ENCODE measurements at places on chromosomes 12 and 14.

DNA sequence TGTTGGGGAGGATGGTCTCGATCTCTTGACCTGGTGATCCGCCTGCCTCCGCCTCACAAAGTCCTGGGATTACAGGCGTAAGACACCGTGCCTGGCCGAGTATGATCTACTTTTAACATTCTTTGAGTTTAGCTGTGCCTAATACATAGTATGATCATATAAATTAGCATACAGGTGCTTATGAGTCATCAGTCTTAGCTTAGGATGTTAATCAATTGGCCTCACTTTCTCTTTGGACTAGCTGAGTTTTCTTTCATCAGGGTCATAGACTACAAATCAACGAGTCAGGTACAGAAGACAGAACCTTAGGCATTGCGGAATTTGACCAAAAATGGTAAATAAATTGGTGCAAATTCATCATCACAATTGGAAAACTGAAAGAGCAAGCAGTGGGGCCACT lies 2.2 kb downstream of the SLC25A21 start:
- no peak for DNase-seq

DNA sequence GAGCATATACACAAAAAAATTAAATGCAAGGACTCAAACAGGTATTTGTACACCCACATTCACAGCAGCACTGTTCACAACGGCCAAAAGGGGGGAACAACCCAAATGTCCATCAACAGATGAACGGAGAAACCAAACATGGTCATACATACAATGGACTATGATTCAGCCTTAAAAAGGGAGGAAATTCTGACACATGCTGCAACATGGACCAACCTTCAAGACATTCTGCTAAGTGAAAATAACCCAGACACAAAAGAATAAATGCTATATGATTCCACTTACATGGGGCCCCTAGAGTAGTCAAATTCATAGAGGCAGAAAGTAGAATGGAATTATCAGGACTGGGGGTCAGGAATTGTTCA lies 29.5 kb downstream of the ACTN1 start:
- no peak for DNase-seq

GRCh38 chr14:73651005-73651404 lies 6.2 kb downstream of the DNAL1 start:
- DNase-seq = no peak

DNA sequence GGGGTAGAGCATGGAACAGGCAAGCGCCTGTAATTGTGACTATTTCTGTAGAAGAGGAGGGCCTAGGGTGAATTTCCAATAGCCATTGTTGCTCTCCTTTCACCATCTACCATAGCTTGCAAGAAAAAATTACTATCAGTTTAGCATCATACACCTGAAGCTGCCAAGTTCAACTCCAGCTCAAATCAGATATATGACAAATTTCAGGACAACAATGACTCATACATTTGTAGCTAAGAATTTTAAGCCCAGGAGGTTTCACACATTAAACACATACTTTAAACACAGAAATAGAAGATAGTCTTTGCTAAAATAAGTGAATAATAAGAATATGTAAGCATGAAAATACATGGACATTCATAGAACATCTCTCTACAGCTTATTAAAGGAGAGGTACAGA lies 17.6 kb upstream of the G2E3 start:
- DNase-seq = no peak

DNA sequence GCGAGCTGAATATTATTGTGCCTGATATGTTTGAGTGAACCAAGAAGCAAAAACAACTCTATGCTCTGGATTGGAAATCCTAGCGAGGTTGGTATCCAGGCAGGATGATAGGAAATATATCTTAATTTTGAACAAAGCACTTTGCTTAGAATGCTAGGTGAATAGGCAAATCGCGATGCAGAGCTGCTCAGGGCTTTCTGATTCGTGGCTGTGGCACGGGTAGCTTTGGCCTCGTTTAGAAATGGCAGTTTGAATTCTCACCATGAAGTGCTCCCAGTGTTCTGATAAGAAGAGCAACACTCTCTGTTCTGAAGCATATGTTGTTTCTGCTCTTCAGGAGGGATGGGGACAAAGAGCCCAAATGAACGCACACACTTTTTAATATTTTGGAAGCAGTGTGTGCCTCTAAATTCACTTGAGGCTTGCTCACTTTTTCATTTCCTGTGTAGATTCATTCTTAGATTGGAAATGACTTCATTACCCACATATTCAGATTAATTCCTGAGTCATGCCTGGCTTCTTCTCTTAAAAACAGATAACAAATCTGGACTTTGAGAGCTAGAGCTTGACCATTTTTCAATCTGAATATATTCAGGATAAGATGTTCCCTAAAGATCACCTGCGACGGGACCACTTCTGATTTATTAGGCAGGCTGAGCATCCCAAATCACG lies 200.9 kb downstream of the RPAP3 start:
- no peak for DNase-seq

DNA sequence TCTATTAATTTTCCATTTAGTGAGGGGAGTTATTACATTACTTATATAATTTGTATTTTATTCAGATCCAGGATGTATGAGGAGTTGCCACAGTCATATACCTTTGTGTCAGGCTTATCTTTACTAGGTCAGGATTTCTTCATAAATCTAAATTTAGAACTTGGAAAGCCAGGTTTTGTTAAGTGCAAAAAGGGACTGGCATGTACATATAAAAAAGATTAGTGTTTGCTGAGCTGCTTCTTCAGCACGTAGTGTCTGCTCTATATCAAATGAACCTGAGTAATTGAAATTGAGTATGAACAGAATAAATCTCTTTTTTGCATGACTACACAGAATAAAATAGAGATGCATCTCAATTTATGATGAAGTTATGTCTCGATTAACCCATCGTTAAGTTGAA lies 157.4 kb downstream of the NUBPL start:
- DNase-seq = no peak

GRCh38 chr14:22497144-22497423 lies 91.9 kb downstream of the DAD1 start:
- DNase-seq = no peak

GRCh38 chr12:12979126-12979525 lies 20.9 kb downstream of the HEBP1 start:
- DNase-seq = no peak

- no peak for DNase-seq
These were observed 146.9 kb downstream of the PRKCH start for GRCh38 chr14:61468063-61468825.

- peak; percentile 14 for DNase-seq
These were observed 42.4 kb upstream of the SGPP1 start for GRCh38 chr14:63770187-63770807.

GRCh38 chr12:19710811-19711793 lies 271.8 kb downstream of the AEBP2 start:
- DNase-seq = no peak

GRCh38 chr12:94587266-94588241 lies 62.8 kb downstream of the TMCC3 start:
- DNase-seq = no peak

DNA sequence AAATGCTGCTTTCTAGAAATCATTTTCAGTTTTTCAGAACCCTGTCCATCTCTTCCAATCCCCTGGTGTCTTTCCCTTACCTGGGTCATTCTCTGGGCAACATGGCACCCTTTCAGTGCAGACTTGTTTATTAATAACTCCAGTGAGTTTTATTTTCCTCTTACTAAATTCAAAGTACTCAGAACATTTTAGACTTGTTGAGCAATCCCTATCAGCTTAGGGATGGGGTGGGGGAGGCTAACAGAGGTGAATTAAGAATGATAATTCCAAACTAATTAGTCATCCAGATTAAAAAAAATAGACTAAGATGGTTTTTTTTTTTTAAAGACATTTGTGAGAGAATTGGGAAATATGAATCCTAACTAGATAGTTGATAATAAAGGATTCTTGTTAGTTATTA lies 10.7 kb downstream of the GPRC5A start:
- DNase-seq = no peak

DNA sequence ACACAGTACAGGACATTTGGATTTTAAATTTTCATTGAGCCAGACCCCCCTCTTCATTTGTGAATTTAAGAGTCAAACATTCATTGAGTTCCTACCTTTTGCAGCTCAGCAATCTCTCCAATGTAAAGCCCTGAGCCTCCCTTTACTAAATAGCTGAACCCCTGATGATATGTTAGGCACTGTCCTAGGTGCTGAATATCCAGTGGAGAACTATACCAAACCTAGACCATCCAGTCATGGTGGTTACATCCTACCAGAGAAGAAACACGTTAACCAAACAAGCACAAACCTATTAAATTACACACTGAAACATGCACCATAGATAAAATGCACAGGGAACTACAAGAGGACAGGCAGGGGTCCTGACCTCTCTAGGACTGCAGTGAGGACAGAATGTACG lies 1585.3 kb upstream of the TMEM132C start:
- no peak for DNase-seq

DNA sequence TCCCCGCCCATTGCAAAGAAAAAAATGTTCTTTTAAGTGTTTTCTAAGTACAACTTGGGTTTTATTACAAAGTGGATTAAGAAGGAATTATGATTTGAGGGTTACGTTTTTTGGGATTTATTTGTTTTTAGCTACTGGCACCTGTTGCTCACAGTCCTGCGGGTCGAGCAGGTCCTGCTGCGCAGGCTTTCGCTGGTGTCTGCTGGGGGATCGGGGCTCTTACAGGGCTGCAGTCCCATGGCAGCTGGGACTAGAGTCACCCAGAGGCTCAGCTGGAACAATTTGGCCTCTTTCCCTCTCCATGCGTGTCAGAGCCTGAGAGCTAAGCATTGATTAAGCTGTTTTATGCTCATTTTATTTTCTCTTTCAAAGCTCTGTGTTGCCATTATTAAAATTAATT lies 55.6 kb upstream of the DYNC1H1 start:
- DNase-seq = no peak

DNA sequence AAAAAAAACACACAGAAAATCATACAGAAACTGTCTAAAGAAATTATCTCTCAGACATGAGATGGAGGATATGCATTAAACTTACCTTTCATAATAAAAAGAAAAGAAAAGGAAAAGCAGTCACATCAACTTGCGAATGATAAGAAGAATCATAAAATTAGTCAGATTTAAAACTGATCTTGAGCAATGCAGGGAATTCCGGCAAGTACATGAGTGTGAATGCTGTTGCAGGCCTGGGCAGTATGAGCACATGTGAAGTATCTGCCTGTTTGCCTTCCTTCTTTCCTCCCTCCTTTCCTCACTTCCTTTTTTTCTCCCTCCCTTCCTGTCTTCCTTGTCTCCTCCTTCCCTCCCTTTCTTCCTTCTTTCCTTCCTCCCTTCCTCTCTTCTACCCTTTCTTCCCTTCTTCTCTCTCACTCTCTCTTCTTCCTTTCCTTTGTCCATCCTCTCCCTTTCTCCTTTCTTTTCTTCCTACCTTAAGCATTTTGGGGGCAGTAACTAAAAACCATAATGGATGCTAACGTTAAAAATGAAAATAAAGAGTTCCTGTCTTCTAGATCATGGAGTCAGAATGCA lies 38.5 kb upstream of the SLC6A15 start:
- no peak for DNase-seq

GRCh38 chr14:82647088-82647810 lies 1113.6 kb upstream of the SEL1L start:
- no peak for DNase-seq

- DNase-seq = no peak
These were observed 233.3 kb upstream of the FOXN3 start for GRCh38 chr14:89650077-89650978.

DNA sequence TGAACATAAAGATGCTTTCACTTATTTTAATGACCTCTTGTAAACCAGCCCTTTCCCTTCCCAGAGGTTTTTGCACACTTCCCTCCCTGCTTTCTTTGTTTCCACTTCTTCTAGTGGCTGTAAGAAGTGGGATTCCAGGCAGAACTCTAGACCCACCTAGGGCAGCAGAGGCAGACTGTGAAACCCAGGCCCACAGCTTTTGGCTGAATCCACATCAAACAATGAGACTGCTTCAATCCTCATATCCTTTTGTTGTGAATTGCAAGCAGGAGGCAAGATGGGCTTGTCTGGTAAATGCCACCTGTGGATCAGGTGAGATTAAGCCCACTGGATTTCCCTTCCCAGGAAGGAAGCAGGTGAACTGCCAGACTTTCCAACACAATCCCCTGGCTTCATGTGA lies 12.8 kb downstream of the CCDC177 start:
- no peak for DNase-seq

DNA sequence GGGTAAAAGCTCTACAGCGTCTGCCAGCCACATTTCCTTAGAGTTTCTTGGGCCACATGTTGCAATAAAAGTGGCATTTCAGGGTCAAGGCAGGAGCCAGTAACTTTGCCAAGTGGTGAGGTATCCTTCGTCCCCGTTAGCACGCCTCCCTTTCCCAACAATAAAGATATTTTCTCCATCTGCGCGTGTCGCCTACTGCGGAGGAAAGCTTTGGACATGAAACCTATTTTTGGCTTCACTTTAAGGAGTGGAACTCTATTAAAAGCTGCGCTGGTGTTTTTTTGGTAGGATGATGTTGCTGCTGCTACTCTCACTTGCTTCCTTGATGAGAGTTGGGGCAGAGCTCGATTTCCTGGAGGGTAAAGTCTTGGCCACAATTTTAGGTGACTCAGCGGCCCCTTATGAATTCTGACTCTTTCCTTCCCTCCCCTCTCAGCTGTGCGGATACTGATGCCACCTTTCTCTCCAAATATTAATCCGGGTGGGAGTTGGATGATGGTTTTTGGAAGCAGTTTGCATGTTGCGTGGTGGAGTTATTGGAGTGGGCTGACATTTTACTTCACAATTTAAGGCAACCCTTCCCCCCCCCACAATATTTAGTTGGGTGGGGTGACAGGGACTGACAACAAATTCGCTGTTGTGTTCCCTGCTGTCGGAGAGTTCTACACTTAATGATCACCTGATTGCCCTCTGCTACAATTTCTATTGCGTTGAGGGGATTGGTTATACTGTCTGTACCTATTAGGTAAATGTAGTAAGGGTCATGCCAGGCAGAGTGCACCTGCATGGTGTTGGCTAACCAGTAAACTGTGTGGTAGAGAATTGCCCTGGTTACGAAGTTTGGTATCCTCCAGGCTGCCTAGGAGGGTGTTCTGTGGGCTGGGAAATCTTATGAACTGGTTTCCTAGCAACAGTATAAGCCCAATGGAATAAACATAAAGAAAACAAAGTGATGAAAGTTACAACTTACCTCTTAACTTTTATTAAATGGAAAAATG lies 1.1 kb downstream of the CCDC91 start:
- peak; percentile 1 for DNase-seq

DNA sequence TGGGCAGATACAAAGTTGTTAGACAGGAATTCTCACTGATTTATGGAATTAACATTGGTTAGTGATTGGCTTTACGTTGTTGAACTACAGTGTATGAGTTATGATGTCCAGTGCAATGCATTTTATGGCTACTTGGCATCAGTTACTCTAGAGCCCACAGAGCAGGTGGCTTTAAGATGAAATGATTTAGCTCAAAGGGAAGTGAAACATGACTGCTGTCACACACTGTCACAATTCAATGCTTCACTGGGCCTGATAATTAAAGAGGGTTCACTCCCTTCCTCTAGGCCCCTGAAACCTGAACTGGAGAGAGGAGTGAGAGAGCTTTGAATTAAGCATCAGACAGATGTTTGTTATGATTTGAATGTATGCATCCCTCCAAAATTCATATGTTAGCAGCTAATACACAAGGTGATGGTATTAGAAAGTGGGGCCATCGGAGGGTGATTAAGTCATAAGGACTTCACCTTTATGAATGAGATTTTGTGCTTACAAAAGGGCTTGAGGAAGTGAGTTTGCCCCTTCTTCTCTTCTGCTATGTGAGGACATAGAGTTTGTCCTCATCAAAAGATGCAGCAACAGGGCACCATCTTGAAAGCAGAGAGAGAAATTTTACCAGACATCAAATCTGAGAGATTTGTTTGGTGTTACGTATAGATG lies 175.8 kb upstream of the GRIN2B start:
- no peak for DNase-seq

GRCh38 chr12:124423761-124424515 lies 129.0 kb downstream of the RFLNA start:
- DNase-seq = no peak

- no peak for DNase-seq
These were observed 9.7 kb upstream of the ZDHHC22 start for GRCh38 chr14:77151245-77151644.

All from activated CD4-positive, CD25-positive, alpha-beta regulatory T cell (primary cell).